ENCODE measurements at places on chromosomes 5 and 9.

DNA sequence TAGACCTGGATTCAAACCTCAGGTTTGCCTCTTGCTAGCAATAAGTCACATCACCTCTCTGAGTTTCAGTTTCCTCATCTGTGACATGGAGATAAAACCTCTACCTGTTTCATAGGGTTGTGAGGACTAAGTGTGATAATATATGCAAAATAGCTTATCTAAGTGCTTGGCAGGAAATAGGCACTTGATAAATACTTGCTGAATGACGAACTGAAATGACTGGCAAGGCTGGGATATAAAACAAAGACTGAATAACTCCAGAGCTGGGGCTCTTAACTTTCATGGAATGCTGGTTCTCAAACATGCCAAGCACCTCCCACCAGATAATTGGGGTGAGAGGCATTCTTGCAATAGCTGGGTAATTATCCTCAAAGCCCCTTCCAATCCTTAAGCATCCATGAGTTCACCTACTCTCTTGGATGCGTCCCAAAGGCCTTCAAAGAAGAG lies 87.6 kb downstream of the ADRB2 start:
- no peak for DNase-seq

DNA sequence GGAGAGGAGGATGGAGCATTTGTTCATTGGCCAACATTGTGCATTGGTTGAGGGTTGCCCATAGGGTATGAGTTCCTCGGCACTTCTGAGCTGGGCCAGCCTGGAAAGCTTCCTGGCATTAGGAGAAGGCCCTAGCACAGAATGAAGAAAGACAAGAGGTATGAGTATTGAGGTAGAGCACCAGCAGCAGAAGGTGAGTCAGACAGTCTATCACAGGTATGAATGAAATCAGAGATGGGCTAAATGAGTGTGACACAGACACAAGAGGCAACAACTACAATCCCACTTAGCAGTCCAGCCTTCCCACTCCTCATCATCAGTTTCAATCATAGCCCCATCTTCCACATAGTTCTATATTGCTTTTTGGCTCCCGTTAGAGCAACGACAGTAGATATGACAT lies 25.4 kb upstream of the TGFBR1 start:
- peak; percentile 65 for DNase-seq

GRCh38 chr9:107982745-107983144 lies 493.2 kb upstream of the KLF4 start:
- no peak for DNase-seq

GRCh38 chr9:2270565-2270964 lies 255.4 kb downstream of the SMARCA2 start:
- DNase-seq, result no peak

GRCh38 chr5:56802205-56802604 lies 13.1 kb upstream of the MAP3K1 start:
- DNase-seq, result no peak

- DNase-seq, result no peak
These were observed 129.8 kb downstream of the GADD45G start for GRCh38 chr9:89734600-89735041.

DNA sequence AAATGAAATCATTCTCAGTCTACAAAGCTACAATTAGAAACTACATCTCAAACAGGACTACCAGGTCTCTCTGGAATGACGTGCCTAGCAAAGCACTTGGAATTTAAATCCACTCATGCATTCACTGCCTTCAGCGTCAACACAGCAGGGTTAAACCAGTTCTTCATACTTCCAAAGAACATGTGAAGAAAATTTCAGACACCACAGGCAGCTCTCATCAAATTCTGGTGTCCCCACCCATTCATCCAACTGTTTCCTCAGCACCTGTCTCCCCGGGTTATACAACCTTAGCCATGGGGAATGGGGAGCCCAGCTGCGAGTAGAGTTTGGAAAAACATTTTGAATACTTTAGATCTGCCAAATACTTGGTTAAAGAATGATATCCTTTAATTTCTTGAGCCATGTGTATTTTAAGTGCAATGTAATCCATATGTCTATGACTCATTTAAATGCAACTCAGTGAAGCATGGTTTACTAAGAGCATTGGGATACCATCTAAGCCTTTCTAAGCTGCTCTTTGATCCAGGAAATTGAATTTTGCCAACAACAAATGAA lies 17.5 kb downstream of the ADAM19 start:
- DNase-seq, result no peak

DNA sequence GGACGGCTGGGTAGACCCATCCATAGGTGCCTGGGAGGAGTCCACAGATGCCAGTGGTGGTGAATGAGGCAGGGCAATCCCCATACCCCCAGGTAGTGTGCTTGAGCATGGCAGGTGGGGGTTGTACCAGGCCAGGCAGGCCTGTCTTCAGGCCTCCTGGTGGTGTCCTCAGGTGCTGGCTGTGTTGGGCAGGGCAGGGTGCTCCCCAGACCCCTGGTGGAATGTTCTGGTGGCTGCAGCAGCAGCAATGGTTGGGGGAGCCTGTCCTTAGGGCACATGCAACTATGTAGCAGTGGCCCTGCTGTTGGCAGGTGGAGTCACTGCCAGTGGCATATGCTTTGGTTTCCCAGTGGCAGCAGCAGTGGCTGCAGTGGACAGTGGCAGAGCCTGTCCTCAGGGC lies 10.0 kb downstream of the ALG2 start:
- no peak for DNase-seq

DNA sequence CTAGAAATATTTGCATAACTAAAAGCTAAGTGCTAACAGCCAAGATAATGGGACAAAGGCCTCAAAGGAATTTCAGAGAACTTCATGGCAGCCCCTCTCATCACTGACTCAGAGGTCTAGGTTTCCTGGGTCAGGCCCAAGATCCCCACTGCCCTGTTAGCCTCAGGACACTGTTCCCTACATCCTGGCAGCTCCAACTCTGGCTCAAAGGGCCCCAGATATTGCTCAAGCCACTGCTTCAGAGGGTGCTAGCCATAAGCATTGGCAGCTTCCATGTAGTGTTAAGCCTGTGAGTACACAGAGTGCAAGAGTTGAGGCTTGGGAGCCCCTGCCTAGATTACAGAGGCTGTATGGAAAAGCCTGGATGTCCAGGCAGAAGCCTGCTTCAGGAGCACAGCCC lies 998.1 kb downstream of the TLE1 start:
- DNase-seq, result no peak

DNA sequence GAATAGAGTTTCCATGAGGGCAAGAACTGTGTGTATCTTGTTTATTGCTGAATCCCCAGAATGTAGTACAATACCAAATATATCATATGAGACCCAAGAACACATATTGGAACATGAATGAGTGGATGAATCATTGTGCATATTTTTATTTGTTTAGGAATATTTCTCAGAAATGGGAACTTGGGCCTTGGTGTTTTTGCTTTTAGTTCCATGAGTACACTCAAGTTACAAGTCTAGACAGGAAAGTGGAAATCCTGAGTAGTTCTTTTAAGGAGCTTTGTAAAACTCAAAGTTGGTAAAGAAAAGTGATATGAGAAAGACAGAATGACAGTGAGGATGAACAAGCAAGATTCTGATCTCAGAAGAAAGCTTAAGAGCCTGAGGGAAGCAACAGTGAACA lies 647.0 kb downstream of the EFNA5 start:
- DNase-seq, result no peak

GRCh38 chr9:127360829-127361228 lies 36.1 kb upstream of the SLC2A8 start:
- no peak for DNase-seq

- DNase-seq, result no peak
These were observed at the start of gene MAP1B for GRCh38 chr5:72107131-72107900. Gene MAP1B, plus strand, starts transcription at chr5:72107475. Its CDS starts 57 bp downstream, at chr5:72107532.

DNA sequence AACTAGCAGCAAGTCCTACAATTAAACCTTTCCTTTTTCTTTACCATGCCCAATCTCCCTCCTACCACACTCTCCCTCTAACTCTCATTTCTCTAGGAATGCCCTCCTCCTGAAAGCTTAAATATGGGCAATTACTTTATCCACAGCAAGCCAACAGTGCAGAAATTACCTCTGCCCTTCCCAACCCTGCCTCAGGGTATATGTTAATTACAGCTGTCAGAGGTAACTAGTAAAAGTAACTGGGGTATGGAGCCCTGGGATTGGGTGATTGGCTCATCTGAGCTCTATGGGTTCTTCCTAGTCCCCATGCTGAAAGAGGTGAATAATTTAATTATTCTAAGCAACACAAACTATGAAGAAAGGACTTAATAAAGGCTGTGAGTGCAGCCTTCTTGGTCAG lies 478.9 kb upstream of the NMUR2 start:
- no peak for DNase-seq

All from vagina (tissue), 2 donors.